ENCODE measurements at places on chromosomes 7 and 10.

DNA sequence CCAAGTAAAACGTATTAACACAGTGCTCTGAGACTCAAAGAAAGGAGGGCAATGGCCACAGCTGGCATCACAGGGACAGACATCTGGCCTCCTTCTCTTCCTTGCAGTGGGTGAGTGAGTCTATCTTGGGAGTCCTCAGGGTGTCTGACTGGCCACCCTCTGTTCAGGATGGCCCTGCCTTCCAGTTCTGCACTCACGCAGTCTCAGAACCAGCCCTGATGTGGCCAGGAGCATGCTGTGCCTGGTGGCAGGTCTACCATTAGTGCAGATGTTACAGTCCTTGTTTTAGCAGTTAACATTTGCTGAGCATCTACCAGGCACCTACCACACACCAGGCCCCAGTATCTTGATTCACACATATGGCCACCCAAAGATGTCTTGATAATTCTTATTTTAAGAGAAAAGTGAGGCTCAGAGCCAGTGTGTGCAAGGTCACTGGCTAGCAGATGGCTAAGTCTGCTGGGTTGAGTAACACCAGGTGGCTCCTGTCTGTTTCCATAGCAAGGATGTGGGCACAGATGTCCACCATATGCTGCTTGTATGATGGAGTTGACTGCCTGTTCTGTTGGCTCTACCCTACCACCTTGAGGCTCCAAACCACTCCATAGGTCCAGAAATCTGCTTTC lies 23.2 kb upstream of the ARHGAP22 start:
- no peak for DNase-seq

GRCh38 chr7:44067064-44067951 lies 1.9 kb upstream of the PGAM2 start:
- DNase-seq, result no peak

DNA sequence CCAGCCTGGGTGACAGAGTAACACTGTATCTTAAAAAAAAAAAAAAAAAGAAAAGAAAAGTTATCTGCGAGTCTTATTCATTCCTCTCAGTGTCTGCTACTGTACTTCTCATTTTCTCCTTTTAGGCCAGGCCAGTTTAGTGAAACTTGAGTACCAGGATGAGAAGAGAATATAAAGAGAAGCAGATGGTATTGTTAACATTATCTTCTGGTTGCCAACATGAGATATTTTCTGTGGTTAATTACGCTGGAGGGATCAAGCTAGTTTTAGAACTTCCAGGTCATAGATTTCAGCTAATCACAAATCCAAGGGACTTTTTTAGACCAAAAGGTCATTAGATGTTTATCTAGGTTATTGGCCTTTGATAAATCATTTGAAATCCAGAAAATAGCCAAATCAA lies 252.6 kb upstream of the SMIM30 start:
- no peak for DNase-seq

DNA sequence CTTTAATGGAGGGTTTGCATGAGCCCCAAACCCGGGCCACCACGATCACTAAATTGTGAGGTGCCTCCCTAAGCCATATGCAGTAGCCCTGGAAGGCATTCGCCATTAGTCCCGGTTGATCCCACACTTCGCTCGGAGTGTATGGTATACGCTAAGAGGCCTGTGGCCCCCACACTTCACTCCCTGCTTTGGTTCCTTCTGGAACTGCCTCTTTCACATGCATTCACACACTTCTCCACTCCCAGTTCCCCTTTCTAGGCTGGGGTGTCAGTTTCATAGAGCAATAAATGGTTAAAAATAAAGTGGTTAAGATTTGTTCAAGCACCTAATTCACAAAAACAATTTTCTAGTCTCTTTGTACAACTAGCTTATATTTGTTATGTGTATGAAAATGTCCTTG lies 212.1 kb upstream of the KCND2 start:
- no peak for DNase-seq

DNA sequence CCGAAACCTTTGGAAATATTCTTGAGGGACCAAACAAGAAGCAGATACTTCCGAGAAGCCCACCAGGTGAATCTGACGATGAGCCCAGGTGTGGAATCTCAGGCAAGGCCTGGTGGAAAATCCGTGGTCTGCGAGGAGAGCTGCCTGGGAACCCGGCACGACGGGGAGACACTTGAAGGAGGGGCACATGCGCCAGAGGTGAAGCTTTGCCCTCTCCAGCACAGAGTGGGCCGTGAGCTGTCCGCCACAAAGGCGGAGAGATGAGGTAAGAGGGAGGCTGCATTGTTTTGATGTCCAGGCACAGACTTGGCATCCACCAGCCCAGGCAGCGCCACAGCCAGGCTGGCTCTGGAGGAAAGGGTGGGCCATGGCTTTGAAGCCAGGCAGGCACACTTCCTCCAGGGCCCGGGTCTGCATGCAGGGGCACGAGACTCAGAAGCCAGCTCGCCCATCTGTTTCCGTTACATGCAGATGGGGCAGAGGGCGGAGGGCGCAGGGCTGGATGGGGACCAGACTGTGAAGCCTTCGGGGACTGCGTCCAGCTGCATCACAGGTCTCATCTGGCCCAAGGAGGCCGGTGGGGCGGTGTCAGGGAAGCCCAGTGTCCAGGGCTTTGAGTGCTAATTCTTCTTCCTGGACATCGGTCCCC lies 45.4 kb downstream of the CALML3 start:
- DNase-seq, result no peak

- DNase-seq, result no peak
Measured at GRCh38 chr7:101235050-101235449, 2.6 kb downstream of the CLDN15 start.

DNA sequence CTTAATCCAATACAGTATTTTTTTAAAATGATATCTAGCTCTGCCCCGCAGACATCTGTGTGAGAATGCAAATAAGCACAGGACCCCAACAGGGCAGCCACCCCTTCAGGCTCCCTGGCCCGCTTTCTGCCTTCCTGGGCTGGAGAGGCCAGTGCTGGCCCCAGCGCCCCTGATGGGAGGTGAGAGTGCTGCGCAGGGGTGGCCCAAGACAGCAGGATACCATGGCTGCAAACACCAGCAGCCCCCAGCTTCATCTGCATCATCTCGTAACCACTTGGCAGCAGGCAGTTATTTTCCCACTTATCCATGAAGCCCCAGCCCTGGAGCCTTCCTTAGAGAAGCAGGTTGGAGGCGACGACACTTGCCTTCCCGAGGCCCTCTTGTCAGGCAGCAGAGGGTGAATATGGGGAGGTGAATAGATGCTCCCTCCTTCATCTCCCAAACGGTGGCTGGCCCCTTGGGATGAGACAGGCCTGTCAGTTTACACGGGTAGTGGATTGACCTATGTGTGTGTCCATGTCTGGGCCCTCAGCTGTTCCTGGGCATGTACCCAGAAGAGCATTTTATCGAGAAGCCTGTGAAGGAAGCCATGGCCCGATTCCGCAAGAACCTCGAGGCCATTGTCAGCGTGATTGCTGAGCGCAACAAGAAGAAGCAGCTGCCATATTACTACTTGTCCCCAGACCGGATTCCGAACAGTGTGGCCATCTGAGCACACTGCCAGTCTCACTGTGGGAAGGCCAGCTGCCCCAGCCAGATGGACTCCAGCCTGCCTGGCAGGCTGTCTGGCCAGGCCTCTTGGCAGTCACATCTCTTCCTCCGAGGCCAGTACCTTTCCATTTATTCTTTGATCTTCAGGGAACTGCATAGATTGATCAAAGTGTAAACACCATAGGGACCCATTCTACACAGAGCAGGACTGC lies 71.2 kb downstream of the ALOX5 start:
- DNase-seq, result no peak

DNA sequence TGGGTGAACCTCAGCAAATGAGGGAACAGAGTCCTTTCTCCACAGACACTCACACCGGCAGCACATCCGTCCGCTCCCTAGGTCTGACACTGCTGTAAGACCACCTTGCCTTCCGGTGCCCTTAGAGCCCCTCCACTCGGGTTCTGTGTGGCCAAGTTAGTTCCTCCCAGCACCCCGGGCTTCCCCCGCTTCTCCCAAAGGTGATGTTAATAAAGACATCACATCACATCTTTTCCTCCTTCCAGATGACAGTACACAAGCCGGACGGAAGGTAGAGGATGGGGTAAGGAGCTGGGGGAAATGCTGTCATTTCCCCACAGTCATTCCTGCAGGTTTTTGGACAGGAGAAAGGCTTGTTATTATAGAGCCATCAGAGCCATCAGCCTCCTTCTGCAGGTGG lies 42.3 kb downstream of the OAT start:
- DNase-seq, result no peak

GRCh38 chr10:69901022-69901421 lies 99.3 kb downstream of the COL13A1 start:
- no peak for DNase-seq

GRCh38 chr7:22210355-22210754 lies 146.6 kb downstream of the RAPGEF5 start:
- no peak for DNase-seq

DNA sequence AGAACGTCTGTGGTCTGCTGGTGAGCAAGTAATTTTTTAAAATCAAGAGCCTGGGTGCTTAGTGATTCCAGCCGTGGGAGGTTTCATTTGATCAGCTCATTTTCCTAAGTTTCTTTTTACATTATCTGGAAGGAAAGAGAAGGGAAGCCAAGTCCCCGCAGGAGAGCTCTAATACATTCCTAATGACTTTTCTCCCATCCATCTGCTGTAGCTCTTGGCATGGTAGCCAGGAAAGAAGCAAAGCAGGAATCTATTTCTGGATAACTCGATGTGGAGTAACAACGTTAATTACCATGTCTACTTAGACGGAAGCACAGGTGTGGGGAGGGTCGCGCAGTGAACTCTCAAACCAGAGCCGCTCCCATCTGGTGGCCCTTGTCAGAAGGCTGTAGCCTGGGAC lies 121.9 kb downstream of the PAXIP1 start:
- DNase-seq, result no peak

DNA sequence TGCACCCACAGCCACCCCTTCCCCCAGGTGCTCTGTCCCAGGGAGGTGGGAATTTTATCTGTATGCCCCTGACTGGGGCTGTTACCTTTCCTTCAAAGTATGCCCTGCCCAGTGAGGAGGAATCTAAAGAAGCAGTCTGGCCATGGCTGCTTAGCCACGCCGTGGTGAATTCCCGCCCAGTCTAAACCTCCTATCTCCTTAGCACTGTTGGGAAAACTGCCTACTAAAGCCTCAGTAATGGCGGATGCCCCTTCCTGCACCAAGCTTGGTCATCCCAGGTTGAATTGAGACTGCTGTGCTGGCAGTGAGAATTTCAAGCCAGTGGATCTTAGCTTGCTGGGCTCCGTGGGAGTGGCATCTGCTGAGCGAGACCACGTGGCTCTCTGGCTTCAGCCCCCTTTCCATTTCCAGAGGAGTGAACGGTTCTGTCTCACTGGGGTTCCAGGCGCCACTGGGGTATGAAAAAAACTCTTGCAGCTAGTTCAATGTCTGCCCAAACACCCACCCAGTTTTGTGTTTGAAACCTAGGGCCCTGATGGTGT lies 87.2 kb downstream of the ABCC2 start:
- DNase-seq, result no peak

DNA sequence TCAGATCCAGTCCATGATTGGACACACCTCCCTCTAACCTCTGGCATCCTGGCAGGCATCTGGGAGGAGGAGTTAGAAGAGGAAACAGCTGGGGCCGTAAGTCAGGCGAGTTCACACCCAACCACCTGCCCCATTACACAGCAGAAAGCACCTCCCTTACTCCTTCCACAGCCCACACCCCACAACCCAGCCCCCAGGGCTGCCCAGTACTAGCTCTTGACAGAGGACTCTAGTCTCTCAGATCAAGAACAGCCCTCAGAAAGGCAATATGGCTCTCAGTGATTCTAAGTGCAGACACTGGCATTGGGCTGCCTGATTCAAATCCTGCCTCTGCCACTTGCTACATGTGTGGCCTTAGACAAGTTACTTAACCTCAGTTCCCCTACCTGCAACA lies 34.1 kb downstream of the KCNMA1 start:
- DNase-seq, result no peak

GRCh38 chr10:75428434-75429158 lies 2.8 kb upstream of the LRMDA start:
- DNase-seq, result no peak

DNA sequence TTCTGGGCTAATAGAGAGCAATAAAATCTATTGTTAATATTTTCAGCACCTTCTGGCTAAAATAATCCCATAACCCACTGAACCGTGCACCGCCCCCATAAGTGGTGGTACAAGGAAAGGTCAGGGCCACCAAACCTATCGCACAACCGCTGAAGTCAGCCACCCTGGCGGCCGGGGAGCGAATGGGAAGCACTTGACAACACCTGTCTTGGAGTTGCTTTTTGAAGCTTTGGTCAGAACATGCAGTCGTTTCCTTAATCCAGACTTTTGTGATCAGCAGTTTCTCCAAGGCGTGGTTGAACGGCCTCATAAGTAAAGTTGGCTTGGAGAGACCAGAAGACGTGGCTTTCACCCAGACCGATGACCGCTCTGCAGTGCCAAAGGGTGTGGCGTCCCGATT lies 97.4 kb downstream of the DNAJB6 start:
- no peak for DNase-seq

DNA sequence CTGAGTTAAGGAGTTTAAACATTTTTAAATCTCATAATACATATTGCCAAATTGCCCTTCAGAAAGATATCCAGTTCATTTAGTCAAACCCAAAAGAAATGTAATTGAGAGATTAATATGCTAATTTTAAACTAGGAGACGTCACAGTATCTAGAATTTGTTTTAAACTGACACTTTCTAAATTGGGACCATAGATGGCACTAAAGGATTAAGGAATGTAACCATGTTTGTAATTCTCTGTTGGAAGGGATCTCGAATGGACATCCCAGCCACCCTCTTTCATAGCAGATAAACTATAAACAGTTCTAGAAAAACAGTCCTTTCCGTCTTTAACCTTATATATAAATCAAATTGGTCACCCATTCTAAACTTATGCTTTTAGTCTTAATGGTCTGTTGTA lies 30.0 kb upstream of the SAMD9L start:
- DNase-seq, result no peak

DNA sequence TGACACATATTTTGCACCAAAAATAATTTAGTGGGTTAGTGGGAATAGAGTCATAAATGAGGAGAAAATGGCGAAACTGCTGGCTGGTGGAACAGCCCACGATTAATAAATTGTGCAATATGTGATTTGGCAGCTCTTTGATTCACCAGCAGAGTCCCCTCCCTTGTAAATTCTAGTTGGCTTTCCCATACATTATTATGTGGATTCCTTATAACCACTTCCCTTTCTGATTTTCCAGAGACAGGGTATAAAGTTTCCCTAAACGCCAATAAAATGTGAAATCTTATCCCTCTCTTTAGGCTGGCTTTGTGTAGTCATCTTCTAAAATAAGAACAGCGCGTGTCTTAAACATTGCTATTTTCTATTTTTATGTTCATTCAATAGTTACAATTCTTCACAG lies 149.4 kb upstream of the FERD3L start:
- DNase-seq, result no peak

- DNase-seq, result no peak
Measured at GRCh38 chr7:38375453-38375852, 102.0 kb upstream of the TARP start.

All from effector CD4-positive, alpha-beta T cell (primary cell).